Mesothelial cell of epicardium (in vitro differentiated cells): ENCODE measurements at places on chromosomes 5 and 9. TPM values are rescaled to one million over a fixed set of nuclear protein-coding genes. Genes with fewer than 3 reads are reported as not detected.

DRD1 gene
- total RNA-seq = 0.34 to 0.54 TPM (median 0.40 TPM) in 3 replicates

IL13 gene
- 0.33 to 0.78 TPM (median 0.50 TPM) in 3 replicates for total RNA-seq

CEL gene
- 4.3 to 5.0 TPM (median 4.6 TPM) in 3 replicates for total RNA-seq

ORM2 gene
- not detected in 3 replicates for total RNA-seq

NEUROG1 gene
- total RNA-seq = not detected in 3 replicates

FUT7 gene
- total RNA-seq = 0.09 to 0.13 TPM in 2 of 3 replicates, not detected in the other

CTXN3 gene
- not detected in 3 replicates for total RNA-seq

EIF4EBP3 gene
- 5.2 to 7.6 TPM (median 5.9 TPM) in 3 replicates for total RNA-seq

FOXE1 gene
- total RNA-seq = not detected in 3 replicates

RASGRF2 gene
- total RNA-seq = 4.5 to 5.7 TPM (median 5.5 TPM) in 3 replicates

COL5A1 gene
- total RNA-seq = 549 to 605 TPM (median 596 TPM) in 3 replicates

AGXT2 gene
- not detected in 3 replicates for total RNA-seq

ATOX1 gene
- 92.6 to 101 TPM (median 97.1 TPM) in 3 replicates for total RNA-seq

URM1 gene
- total RNA-seq = 46.6 to 54.9 TPM (median 51.5 TPM) in 3 replicates

ZDHHC21 gene
- total RNA-seq = 18.5 to 22.4 TPM (median 18.6 TPM) in 3 replicates

APC gene
- 53.7 to 56.3 TPM (median 54.6 TPM) in 3 replicates for total RNA-seq

IFNA21 gene
- total RNA-seq = not detected in 3 replicates

GDF9 gene
- total RNA-seq = 0.93 to 1.2 TPM (median 0.98 TPM) in 3 replicates

HMCN2 gene
- total RNA-seq = 5.8 to 6.5 TPM (median 6.0 TPM) in 3 replicates

SPATA31E1 gene
- total RNA-seq = 0.09 TPM in 1 of 3 replicates, not detected in the others

FBXL17 gene
- 13.8 to 21.6 TPM (median 17.3 TPM) in 3 replicates for total RNA-seq

SLC36A3 gene
- total RNA-seq = not detected in 3 replicates

PBX3 gene
- total RNA-seq = 60.0 to 74.2 TPM (median 67.0 TPM) in 3 replicates

PCDHGB4 gene
- total RNA-seq = 31.0 to 35.5 TPM (median 33.0 TPM) in 3 replicates

PLPP7 gene
- 0.60 to 1.1 TPM (median 0.79 TPM) in 3 replicates for total RNA-seq

PKD2L2 gene
- not detected in 3 replicates for total RNA-seq

SGCD gene
- total RNA-seq = 4.9 to 5.5 TPM (median 5.3 TPM) in 3 replicates

ST6GALNAC4 gene
- 14.5 to 16.1 TPM (median 15.8 TPM) in 3 replicates for total RNA-seq

COL15A1 gene
- 42.4 to 51.0 TPM (median 50.1 TPM) in 3 replicates for total RNA-seq

SETX gene
- total RNA-seq = 51.4 to 52.4 TPM (median 51.6 TPM) in 3 replicates

TRPM3 gene
- total RNA-seq = 1.1 to 1.6 TPM (median 1.1 TPM) in 3 replicates

WDR31 gene
- total RNA-seq = 4.1 to 4.5 TPM (median 4.2 TPM) in 3 replicates

HBEGF gene
- 7.2 to 8.0 TPM (median 8.0 TPM) in 3 replicates for total RNA-seq

CATSPER3 gene
- total RNA-seq = 1.1 to 1.5 TPM (median 1.4 TPM) in 3 replicates

CACNA1B gene
- 0.75 to 0.87 TPM (median 0.81 TPM) in 3 replicates for total RNA-seq
